ENCODE measurements at places on chromosomes 13 and 19. TPM values are rescaled to one million over a fixed set of nuclear protein-coding genes. Genes with fewer than 3 reads are reported as not detected.

The ZNF93 gene
- not detected for polyA plus RNA-seq

The PLIN5 gene
- 0.11 TPM for polyA plus RNA-seq

The ZNF540 gene
- 0.22 TPM for polyA plus RNA-seq

The IZUMO4 gene
- polyA plus RNA-seq = 1.0 TPM

The SNRPD2 gene
- 785 TPM for polyA plus RNA-seq

The BEST2 gene
- not detected for polyA plus RNA-seq

The RYR1 gene
- polyA plus RNA-seq = 4.5 TPM

The PRSS57 gene
- polyA plus RNA-seq = not detected

The PNMA8B gene
- not detected for polyA plus RNA-seq

The SYT5 gene
- polyA plus RNA-seq = 0.43 TPM

The C19orf85 gene
- polyA plus RNA-seq = not detected

The IGFL1 gene
- 1.0 TPM for polyA plus RNA-seq

The KLK4 gene
- not detected for polyA plus RNA-seq

The CFAP97D2 gene
- not detected for polyA plus RNA-seq

The OCEL1 gene
- 10.7 TPM for polyA plus RNA-seq

The APOC4 gene
- not detected for polyA plus RNA-seq

The ZNF610 gene
- 0.08 TPM for polyA plus RNA-seq

The FFAR1 gene
- polyA plus RNA-seq = not detected

The ZNF699 gene
- polyA plus RNA-seq = 1.6 TPM

The C2CD4C gene
- polyA plus RNA-seq = 0.71 TPM

The CD79A gene
- 0.29 TPM for polyA plus RNA-seq

The SPPL2B gene
- polyA plus RNA-seq = 36.5 TPM

The CEACAM16 gene
- polyA plus RNA-seq = 0.08 TPM

The SBSN gene
- polyA plus RNA-seq = 0.67 TPM

The PROZ gene
- not detected for polyA plus RNA-seq

The MEIOSIN gene
- polyA plus RNA-seq = 0.04 TPM

The ATP8A2 gene
- not detected for polyA plus RNA-seq

The ERICH4 gene
- 0.10 TPM for polyA plus RNA-seq

The NANOS3 gene
- polyA plus RNA-seq = 1.2 TPM

The NLRP9 gene
- polyA plus RNA-seq = not detected

The MBD3L2 gene
- not detected for polyA plus RNA-seq

The ZNF135 gene
- not detected for polyA plus RNA-seq

The DPRX gene
- polyA plus RNA-seq = not detected

The RNF17 gene
- polyA plus RNA-seq = not detected

The MBD3L3 gene
- not detected for polyA plus RNA-seq

The ZNF878 gene
- polyA plus RNA-seq = not detected

The METTL21C gene
- not detected for polyA plus RNA-seq

The PEAK3 gene
- polyA plus RNA-seq = not detected

The JAK3 gene
- 0.40 TPM for polyA plus RNA-seq

The GRK1 gene
- not detected for polyA plus RNA-seq

The SBK2 gene
- polyA plus RNA-seq = 1.1 TPM
